ENCODE measurements at places on chromosomes 3 and 15.

- DNase-seq: no peak
Observed at GRCh38 chr3:105700575-105700974, 168.2 kb downstream of the CBLB start.

GRCh38 chr3:133863911-133864310 lies 31.8 kb downstream of the RAB6B start:
- no peak for DNase-seq

DNA sequence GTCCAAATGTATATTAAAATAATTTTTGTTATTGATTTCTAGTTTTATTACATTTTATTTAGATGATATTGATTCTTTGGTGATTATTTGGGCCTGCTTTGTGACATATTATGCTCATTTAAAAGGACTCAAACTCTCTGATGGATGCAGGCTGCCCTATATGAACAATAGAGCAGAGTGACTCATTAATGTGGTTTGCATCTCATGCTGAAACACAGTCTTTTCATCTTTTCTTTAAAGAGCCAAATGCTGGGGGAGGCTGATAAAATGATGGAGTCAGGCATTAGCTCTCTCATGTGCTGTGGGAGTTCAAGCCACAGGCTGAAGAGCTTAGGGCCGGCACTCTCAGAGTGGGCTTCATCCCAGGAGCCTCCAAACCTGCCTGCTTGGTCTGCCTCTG lies 7.2 kb downstream of the PLA1A start:
- DNase-seq: no peak

GRCh38 chr3:156017352-156018030 lies 102.9 kb upstream of the KCNAB1 start:
- DNase-seq: no peak

- no peak for DNase-seq
Observed at GRCh38 chr3:55191911-55192775, 264.3 kb upstream of the LRTM1 start.

- no peak for DNase-seq
Observed at GRCh38 chr3:136465296-136465695, 215.2 kb downstream of the PCCB start.

DNA sequence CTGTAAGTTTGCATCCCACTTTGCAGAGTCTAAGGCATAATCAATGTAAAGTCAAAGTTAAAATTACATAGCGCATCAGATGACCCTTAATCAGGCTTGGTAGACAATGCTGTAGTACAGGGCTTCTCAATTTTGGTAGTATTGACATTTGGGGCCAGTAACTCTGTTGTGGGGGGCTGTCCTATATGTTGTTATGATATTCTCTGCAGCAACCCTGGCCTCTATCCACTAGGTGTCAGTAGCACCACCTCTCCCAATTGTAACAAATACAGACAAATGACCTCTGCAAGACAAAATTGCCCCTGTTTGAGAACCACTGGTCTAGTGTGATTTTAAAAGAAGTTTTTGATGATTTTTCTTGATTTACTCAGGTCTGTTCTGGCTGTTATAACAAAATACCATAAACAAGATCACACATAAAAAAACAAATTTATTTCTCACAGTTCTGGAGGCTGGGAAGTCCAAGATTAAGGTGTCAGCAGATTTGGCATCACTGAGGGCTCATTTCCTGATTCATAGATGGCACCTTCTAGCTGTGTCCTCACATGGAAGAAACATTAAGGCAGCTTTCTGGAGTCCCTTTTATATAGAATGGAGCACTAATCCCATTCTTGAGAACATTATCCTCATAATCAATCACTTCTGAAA lies 37.6 kb upstream of the SLC9A9 start:
- DNase-seq: no peak

GRCh38 chr15:35014241-35014640 lies 26.2 kb upstream of the ZNF770 start:
- no peak for DNase-seq

DNA sequence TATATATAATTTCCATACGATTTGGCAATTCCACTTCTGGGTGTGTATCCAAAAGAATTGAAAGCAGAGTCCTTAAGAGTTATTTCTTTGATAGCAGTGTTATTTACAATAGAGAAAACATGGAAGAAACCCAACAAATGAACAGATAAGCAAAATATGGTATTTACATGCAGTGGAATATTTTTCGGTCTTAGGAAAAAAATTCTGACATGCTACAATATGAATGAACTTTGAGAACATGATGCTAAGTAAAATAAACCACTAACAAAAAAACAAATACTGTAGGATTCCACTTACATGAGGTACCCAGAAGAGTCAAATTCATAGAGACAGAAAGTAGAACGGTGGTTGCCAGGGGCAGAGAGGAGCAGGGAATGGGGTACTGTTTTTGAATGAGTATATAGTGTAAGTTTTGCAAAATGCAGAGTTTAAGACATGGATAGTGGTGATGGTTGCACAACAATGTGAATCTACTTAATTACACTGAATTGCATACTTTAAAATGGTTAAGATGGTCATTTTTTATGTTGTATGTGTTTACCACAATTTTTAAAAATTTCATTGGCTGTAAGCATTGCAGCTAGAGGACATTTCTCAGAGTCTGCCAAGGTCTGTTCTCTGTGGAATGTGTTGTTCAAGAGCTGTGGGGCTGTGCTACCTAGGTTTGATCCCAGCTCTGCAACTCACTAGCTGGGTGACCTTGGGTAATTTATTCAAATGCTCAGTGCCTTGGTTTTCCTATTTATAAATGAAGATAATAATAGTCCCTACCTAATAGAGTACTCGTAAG lies 122.1 kb downstream of the MEX3B start:
- no peak for DNase-seq

GRCh38 chr3:44954962-44955361 lies 21.0 kb downstream of the ZDHHC3 start:
- DNase-seq: no peak

GRCh38 chr3:193944518-193944884 lies 191.4 kb upstream of the HES1 start:
- DNase-seq: no peak

GRCh38 chr3:139555249-139555648 lies 15.7 kb upstream of the RBP1 start:
- no peak for DNase-seq

- DNase-seq: peak; percentile 7
Observed at GRCh38 chr3:16338999-16339398, 74.0 kb downstream of the OXNAD1 start.

DNA sequence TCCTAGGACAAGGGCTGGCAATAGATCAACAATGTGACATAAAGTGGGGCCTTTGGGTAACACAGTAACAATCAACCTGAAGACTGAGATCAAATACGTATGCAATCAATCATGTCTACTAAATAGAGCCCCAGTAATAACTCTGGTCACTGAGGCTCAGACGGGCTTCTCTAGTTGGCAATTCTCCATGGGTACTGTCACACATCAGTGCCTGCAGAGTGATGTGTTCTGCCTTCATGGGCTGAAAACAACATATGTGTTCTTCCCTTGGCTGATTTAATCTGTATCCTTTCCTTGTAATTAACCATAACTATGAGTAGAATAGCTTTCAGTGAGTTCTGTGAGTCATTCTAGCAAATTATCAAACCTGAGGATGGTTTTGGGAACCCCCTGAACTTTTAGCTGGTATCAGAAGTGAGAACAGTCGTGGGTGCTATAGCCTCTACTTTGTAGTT lies 113.6 kb downstream of the TMCO5A start:
- no peak for DNase-seq

DNA sequence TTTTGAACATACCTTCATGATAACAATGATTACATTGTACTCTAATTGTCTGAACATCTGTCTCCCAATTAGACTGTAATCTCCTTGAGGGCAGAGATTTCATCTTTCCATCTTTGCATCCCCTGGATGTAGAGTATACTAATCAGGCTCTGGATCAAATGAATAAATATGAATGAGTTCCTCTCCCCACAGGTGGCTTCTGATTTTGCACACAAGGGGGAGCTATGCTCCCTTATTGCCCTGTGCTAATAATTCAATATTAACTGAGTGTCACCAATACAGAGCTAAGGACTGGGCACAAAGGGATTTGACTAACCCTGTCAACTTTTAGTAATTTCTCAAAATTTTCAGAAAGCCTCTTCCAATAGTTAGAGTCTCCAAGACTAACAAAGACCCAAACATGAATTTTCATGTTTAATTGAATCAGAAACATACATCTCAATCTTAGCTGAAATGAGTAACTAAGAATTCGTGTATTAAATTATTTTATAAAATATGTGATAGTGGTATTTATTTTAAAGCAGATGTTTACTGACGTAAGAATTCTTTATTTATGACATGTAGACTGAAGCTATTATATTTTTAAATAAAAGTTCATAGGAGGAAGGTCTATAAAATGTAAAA lies 3.0 kb downstream of the DUOXA1 start:
- peak; percentile 16 for DNase-seq

DNA sequence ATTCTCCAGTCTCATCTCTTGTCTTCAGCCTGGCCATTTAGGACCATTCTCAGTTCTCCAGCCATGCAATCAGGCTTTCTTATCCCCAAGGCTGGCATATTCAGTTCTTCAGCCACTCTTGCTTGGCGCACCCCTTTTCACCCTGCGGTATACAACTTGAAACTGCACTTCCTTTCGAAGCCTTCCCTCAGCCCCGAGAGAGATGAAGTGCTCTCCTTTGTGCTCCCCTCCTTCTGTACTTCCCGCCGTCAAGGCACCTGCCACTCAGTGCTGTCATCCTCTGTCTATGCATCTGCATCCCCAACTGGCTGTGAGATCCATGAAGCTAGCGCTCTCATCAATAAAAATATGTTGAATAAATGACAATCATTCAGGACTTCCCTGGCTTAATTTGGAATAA lies 45.7 kb downstream of the MORC1 start:
- no peak for DNase-seq

DNA sequence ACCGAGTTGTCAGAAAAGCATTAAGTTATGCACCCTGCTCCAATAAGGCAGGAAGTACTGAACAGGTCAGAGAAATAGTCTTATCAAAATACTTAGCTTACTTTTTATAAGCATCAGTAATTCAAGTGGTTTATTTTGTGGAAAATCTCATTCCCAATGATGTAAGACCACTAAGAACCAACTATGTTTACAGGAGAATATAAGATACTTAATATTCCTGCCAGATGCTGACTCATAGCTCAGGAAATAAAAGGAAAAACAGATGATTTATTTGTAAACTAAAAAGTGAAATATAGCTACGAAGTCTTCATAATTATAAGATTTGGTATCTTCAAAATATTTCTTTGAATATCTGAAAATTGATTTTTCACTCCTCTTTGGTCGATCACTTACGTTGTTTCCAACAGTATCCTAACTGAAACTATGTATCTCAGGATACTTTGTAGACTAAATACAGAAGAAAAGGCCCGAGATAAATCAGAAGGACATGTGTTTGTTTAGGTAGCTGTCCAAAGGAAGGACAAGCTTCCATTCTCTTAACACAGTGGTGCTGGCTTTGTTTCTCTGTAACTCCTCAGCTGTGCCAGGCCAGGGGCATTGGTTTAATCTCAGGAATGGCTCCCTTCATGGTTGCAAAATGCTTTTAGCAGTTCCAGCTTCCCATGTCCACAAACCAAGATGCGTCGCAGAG lies 295.8 kb downstream of the GBE1 start:
- DNase-seq: no peak

GRCh38 chr3:6717026-6717943 lies 143.6 kb upstream of the GRM7 start:
- DNase-seq: no peak

- DNase-seq: no peak
Observed at GRCh38 chr3:128103136-128103676, 20.4 kb downstream of the RUVBL1 start.
